Germinal center (tissue), 1 donor: ENCODE measurements at places on chromosomes 5 and 9.

DNA sequence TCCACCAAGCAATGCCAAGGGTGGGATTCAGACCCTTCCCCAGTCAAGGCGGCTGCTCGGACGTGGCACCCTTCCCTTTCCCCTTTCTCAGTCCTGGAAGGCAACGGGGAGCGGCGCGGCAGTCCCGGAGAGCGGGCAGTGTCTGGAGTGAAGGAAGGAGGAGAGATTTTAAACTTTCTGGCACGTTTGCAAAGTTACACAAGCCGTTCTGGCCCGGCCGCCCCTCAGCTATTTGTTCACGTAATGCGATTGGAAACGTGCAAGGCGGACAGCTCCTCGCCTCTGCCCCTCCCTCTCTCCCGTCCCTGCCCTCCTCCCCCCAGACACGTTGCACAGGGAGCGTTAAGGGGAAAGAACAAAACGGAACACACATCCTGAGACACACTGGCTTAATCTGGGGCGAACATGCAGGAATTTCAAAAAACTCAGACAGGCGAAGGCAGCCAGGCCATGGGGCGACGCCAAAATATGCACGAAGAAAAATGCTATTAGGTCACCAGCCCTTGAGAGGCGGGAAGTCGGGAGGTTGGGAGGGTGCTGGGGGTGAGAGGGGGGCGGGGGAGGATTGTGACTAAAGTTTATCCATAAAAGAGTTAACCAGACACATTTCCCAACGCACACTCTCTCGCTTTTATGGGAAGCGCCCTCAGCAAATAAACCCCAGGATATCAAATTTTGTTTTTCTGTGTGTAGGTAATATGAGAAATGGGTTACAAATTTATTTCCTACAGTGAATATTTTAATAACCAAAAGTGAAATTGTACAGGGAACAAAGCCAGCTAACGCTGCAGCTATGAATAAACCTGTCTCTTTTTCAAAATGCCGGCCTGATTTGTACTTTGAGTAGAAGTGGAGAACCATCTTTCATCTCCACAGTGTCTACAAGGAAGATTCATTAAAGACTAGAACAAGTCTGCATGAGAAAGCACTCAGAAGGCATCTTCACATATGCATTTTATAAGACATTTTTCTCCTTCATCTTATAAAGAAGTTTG, at the start of gene LOX:
LOX (minus strand) TSS at position 144 of the 995 bp plus-strand sequence. CDS start 274 bp downstream, outside the sequence.
- no peak for DNase-seq

- DNase-seq, result no peak
Observed at GRCh38 chr9:127611603-127611898, 526 bp upstream of the STXBP1 start.

GRCh38 chr5:162607879-162608278, 540.3 kb downstream of the GABRG2 start:
- no peak for DNase-seq

DNA sequence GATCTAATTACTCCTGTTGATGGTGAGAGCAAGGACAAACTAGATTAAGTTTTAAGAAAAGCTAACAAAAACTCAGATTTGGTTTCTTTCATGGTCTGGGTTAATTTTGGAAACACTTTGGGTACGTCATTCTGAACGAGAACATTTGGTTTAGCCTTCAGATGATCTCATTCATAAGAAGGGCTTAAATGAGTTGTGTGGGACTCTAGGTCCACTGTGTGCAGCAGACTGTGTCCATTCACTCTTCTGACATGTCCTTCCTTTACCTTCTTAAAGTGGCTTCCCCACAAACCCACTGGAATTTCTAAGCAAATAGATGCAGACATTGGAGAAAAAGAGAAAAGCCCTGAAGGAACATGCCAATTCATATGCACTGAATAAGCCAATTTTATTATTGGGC, 96.8 kb downstream of the FBXO4 start:
- DNase-seq, result no peak

DNA sequence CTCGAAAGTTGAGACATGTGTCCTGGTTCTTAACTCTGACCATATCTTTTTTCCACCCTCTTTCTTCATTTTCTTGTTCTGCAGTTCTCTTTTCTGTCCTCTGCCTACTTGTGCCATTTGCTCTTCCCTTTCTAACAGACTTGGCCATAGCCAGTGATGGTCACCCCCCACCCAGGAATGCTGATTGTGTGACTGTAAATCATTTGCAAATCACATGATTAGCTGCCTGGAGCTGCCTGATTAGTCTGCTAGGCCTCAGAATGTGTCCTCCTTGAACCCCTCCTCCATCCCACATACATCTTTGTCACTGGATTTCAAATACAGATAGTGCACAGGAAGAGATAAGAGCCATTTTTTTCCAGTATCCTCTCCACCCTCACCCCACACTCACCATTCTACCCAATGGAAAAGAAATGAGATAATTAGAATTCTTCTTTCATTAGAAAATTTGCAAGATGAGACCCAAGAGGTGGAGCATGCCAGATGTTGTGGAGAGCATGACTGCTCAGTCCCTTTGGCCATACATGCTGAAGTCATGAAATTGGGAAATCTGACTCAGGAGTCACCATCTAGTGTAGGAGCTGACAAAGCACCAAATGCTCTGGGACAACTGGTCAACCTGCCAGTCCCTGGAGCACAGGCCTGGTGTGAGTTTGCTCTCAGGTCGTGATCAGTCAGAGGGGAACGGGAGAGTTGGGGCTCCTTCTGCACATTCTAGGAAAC, 538.2 kb downstream of the CCDC171 start:
- no peak for DNase-seq

DNA sequence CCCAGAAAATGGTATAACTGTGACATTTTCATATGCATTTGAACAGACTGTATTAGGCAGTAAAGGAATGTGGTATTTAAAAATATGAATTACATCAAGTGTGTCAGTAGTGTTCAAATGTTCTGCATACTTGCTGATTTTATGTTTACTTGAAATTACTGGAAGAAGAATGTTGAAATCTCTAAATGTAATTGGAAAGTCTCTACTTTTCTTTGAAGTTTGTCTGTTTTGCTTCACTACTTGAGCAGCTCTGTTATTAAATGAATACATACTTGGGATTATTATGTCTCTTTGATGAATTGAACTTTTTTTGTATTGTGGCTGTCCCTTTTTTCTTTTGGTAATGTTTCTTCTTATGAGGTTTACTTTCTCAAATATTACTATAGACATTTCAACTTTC, 205.6 kb downstream of the TAF11L14 start:
- DNase-seq, result no peak

DNA sequence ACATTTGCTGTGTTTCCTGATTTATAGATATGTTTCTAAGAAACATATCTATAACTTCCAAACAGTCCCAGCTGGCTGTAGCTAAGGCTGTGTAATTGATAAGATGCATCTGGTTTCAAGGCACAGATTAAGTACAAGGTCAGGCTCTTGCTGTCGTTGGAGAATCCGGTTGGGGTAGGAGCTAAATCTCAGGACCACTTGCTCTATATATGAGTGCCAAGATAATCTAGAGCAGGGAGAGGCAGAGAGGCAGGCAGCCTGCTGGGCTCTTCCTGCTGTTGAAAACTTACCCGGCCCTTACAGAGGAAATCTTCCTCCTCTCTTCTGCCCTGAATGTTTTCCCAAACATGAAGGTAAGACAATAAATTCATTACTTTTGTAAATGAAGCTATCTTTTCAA, at the start of gene C7:
C7 (plus strand) TSS at position 234 of the 400 bp plus-strand sequence; CDS start at position 348, 114 bp downstream.
- no peak for DNase-seq

- DNase-seq, result no peak
Observed at GRCh38 chr5:483434-484140, 40.6 kb downstream of the EXOC3 start.

DNA sequence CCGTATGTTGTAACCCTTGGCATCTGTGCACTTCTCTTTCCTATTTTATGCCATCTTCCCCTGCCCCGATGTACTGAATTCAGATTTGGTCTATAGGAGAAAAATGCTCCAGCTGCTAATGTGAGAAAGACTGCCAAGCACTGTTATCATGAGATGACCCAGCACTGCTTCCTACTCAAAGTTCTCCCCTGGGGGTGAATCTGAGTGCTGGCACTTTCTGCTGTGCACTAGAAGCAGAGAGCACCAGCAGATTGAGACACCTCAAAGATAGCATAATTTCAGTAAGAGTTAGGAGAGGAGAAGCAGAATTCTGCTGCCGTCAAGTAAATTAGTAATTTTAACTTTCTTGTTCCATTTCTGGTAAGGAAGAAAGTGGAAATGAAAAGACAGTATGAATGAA, 92.8 kb upstream of the ACOT12 start:
- DNase-seq, result no peak

DNA sequence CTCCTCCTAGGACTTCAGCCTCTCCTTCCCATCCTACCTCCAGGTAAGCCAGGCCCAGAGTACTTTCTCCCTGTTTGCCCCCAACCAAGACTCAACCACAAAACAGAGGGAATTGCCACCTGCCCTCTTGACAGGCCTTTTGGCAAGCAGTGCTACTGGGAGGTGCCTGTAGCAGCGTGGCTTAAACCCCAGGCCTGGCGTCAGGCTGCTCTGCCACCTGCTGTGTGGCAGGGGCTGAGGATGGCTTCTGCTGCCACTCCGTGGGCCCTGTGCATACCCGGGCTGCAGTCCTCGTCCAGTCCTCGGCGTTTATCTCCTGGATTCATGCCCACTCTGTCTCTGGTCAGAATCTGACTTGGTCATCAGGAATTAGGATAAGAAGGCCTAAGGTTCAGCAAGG, 163.1 kb downstream of the PAX5 start:
- DNase-seq, result no peak

DNA sequence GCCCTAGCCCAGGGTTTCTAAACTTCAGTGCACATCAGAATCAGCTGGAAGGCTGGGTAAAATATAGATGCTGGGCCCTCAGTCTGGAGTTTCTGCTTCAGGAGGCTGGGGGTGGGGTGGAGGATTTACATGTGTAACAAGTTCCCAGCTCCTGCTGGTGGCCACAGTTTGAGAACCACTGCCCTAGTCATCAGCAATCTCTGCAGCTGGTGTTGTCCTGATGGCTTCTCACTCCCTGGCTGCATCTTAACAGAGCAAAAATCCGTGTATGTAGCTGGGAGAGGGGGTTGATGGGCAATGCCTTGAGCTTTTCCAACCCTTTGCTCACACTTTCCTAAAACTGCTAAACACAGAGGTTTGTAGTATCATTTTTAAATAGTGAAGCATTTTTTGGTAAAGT, 186.0 kb upstream of the KLF9 start:
- no peak for DNase-seq

DNA sequence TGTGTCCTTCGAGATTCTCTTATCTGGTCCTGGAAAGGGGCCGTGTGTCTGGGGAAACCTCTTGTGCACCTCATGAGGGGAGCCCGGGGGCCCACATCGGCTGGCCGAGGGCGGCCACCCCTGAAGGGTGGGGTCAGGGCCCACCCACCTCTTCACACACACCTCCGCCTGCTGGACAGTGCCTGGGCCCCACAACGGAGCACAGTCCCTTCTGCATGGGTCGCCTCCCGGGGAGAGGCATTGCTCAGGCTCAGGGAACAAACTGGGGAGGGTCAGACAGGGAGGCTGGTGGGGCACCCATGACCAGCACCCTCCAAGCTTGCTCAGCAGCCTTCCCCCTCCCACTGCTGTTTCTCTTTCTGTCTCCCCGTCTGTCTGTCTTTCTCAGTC, 1.3 kb upstream of the LRRC14B start:
- no peak for DNase-seq

- no peak for DNase-seq
Observed at GRCh38 chr9:89864257-89864656, 259.4 kb downstream of the GADD45G start.

DNA sequence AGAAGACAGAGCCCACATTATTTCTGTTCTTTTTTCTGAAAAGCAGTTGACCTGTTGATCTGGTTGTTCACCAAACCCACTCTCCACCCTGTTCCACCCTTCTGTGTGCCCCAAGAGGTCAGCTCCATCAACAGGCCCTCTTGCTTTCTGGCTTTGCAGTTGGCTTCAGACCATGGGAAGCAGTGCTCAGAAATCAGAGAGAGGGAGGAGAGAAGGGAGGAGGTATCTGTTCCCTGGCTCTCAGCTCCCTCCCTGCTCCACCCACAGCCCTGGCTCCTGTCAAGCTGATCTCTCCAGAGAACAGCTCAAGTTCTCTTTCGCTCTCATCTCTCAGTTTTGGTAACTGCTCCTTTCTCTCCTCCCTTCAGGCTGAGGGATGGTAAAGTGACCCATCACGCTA, 144.2 kb upstream of the RAI14 start:
- DNase-seq, result no peak

DNA sequence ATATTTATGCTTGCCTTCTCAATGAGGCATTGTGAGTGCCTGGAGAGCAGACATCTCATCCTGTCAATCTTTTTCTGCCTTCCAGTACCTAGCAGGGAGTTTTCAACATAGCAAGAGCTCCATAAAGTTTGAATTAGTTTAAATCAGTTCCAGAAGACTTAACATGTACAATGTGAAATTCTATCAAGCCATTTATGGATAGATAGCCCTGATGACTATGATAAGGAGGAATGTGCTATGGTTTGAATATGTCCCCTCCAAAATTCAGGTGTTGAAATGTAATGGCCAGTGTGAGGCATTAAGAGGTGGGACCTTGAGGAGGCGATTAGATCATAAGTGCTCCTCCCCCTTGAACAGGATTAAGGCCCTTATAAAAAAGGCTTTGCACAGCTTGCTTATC, 306.9 kb upstream of the SMARCA2 start:
- no peak for DNase-seq
